ENCODE measurements at places on chromosomes 1 and 21.

DNA sequence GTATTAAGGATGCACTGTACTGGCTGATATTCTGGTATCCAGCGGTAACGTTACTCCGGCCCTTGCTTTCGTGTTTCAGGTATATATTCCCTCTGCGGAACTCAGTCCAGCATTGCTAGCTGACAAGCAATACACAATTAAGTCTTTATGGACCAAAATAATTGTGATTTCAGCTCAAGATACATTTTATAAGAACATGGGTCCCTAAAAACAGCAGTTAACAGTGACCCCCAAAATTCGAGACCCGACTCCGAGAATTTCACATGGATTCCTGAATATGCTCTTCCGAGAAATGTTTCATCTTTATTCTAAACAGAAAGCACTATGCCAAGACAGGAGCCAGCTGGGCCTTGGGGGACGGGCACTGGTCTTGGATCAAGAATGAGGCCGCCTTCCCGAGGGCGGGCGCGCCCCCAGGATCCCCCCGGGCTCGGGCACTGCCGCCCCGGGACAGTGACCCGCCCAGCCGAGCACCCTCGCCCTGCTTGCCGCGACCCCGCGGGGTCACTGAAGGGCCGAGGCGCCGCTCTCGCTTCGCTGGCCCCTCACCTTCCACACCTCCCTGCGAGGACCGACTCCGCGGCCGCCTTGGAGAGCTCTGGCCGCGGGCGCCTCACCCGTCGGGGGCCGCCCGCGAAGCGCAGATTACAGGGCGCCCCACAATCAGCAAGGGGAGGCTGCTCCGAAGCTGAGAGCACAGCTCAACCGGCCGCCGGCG lies 610 bp downstream of the SCYL3 start:
- H3K4me1 ChIP-seq = peaks cover 17% of the 10 kb centered on the region
- peak overlapping the region; percentile 44 for H3K27ac ChIP-seq
- peaks cover 1% of the 10 kb centered on the region for H3K27me3 ChIP-seq
- no peak for DNase-seq
- no peaks in the 10 kb centered on the region for H3K36me3 ChIP-seq

GRCh38 chr21:34029743-34030528 lies 43.4 kb upstream of the MRPS6 start:
- DNase-seq = peak; percentile 33
- H3K36me3 ChIP-seq = no peaks in the 10 kb centered on the region
- H3K27me3 ChIP-seq = peaks cover 3% of the 10 kb centered on the region
- peak overlapping the region; percentile 50 for H3K27ac ChIP-seq

- peaks cover 5% of the 10 kb centered on the region for H3K27me3 ChIP-seq
- H3K36me3 ChIP-seq = no peaks in the 10 kb centered on the region
- H3K4me1 ChIP-seq = peaks cover 6% of the 10 kb centered on the region
- peak overlapping the region; percentile 33 for H3K27ac ChIP-seq
- no peak for DNase-seq
Observed at GRCh38 chr1:9842073-9842711, 18.4 kb upstream of the CLSTN1 start.

DNA sequence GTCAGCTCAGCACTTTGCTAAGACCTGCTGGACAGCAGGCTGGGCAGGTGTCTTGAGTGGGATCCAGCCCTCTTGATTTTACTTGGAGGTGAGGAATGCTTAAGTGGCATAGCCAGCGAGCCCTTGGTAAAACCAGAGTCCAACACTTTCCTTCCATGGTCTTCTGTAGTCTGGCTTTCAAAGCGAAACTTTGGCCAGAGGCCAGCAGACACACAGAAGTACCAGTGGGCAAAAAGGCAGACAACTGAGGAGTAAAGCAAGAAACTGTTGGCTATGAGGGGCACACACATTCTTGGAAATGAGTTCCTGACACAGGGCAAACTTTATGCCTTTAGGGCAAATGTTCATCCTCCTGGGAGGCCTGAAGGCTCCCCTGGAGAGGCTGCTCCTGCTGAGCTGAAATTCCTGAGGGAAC lies 281.0 kb upstream of the POU3F1 start:
- no peak overlapping the region for H3K27ac ChIP-seq
- no peak for DNase-seq
- peaks cover 6% of the 10 kb centered on the region for H3K36me3 ChIP-seq
- H3K4me1 ChIP-seq = no peaks in the 10 kb centered on the region

DNA sequence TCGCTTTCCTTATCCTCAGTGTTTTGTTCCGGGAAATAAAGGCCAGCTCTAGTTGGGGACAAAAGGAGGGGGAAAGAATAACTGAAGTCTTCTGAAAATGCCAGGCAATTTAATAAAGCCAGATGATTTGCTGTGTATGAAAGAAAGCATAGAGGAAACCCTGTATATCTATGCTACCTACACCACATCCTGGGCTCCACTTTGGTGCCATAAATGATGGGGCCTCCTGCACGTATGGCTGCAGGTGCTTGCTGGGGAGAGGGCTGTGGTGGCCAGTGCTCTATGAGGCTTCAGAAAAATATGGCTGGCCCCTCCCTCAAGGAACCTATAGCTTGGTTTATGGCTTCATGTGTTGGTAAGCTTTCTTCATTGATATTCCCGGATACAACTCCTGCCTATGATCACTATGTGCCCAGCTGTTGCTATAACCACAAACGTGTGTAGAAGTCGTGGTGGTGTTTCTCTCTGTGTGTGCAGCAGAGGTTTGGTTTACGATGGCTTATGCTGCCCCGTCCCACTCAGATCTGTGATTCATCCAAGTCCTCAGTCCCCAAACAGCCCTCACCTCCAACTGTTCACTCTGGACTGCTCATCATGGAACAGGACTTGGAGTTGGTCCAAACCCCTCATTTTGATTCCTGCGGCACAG lies 59.5 kb downstream of the BACE2 start:
- peaks cover 8% of the 10 kb centered on the region for H3K27me3 ChIP-seq
- H3K36me3 ChIP-seq = no peaks in the 10 kb centered on the region
- H3K4me3 ChIP-seq = no peak overlapping the region
- no peak for DNase-seq
- no peaks in the 10 kb centered on the region for H3K4me1 ChIP-seq

All from glutamatergic neuron (in vitro differentiated cells).